ENCODE measurements at places on chromosomes 3 and 15.

DNA sequence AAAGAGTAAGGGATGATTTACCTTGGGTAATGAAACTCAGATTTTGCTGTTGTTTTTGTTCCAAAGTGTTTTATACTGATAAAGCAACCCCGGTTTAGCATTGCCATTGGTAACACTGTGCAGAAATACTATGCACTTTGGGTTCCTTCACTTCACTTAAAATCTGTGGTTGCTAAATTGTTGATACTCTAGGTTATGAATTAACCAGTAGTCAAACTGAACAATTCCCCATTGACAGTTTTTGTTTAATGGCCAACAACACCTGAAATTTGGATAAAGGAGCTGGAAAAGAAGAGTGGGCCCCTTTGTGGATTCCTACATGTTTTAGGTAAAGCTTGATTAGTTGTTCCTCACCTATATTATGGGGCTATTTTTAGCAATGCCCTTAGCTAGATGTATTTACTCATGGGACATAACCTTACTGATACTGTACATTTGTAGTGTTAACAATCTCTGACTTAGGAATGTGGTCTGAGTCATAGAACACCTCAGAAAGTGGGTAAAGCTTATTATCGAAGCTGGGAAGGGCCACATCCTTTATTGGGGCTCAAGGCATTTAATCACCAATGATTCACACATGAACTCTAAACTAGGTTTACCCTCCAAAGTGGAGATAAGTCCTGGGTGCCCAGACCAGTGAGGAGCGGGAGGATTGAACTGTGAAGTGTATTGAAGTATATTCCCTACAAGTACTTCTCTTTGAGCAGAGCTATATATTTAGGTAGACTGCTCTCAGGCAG lies 29.5 kb upstream of the THRB start:
- no peak for DNase-seq

DNA sequence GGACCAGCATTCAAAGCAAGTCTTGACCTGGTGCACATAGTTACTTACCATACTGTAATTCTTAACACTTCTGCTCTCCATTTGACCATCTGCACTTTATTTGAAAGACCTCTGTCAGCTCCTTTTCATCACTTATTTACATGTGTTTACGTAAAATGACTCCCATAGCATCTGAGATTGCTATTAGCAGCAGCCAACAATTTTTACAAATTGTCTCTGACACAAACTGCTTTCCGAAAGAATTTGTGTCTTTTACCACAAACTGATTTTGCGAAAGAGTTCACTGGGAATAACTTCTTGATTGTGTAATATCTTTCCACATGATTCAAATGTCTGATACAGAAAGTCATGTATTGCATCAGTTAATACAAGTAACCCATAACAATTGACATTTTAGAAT lies 144.1 kb upstream of the PEX5L start:
- peak; percentile 76 for DNase-seq

DNA sequence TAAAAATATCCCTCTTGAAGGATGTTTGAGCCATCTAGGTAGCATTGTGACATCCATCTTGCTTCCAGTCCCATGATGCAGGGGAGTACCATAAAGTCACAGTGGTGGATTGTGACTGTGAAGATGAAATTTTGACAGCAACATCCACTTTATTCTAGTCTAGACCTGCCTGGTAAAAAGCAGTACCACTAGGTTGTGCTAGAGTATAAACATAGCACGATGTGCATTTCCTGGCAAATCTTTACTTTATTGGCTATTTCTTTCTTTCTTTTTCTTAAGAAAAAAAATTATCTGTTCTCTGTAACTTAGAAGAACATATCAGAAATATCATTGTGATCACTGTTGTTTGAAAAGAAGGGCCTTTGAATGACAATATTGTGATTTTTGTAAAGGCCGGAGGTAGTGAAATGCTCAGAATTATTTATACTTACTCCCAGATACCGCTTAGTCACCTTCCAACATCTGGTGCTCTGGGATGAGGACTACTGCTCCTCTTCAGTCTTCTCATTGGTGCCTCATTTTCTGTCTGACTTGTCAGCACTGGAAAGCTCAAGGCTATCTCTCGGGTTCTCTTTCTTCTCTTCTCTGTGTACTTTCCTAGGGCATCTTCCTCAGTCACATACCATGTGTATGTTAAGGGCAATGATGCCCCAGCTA lies 35.6 kb downstream of the AGBL1 start:
- no peak for DNase-seq

DNA sequence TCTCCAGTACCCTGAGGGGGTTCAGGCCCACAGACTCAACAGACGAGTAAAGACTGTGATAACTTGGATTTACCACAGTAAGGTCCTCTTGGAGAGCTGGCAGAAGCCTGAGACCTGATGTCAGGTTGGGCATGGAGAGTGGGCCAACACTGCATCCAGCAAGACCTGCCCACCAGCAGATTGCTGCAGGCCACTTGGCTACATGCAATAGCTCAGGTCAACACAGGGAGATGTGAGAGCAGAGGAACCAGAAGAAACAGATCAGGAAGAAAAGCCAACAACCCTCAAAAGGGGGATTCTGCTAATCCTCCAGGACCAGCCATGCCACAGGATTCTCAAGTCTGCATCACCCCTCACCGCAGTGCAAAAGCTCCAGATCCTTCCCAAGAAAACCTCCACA lies 1.7 kb upstream of the IP6K1 start:
- no peak for DNase-seq

DNA sequence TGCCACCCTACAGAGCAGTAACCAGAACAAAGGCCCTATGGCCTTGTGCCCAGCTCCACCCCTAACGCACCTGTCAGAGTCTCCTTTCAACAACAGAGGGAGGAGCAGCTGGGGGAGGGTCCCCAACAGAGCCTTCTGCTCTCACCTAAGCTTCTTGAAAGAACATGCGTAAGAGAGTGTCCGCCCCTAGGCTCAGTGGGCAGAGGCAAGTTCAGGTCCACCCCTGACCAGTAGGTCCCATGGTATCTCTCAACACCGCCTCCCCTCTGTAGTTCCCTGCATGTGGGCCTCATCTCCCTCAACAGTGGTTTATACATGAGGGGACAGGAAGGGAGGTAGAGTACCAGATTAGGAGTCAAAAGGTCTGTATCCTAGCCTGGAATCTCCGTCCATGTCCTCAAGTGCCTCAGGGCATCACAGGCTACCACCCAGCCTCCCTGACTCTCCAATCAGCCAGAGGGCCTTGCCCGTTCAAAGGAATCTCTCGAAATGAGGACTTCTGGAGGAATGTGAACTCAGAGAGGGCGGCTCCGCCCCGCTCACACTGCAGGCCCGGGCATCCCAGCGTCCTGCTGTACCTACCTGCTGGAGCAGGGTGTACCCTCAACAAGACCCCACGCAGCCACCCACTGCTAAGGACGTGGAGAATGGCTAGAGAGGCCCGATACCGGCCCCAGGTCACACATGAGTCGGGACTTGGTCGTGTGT lies 680 bp downstream of the POC1A start:
- no peak for DNase-seq

GRCh38 chr3:142858043-142858442 lies 30.8 kb downstream of the PCOLCE2 start:
- DNase-seq = no peak

- DNase-seq = no peak
These were observed 14.6 kb upstream of the FANCD2 start for GRCh38 chr3:10011631-10012030.

- no peak for DNase-seq
These were observed 1227.8 kb downstream of the ZPLD1 start for GRCh38 chr3:103662591-103662990.

GRCh38 chr3:123157209-123157597 lies 44.5 kb upstream of the SEC22A start:
- no peak for DNase-seq

GRCh38 chr15:25401501-25401900 lies 37.3 kb downstream of the UBE3A start:
- DNase-seq = no peak

GRCh38 chr3:120102232-120102631 lies 8.0 kb upstream of the GSK3B start:
- DNase-seq = no peak

- no peak for DNase-seq
These were observed 64.5 kb upstream of the MBNL1 start for GRCh38 chr3:152204218-152204617.

DNA sequence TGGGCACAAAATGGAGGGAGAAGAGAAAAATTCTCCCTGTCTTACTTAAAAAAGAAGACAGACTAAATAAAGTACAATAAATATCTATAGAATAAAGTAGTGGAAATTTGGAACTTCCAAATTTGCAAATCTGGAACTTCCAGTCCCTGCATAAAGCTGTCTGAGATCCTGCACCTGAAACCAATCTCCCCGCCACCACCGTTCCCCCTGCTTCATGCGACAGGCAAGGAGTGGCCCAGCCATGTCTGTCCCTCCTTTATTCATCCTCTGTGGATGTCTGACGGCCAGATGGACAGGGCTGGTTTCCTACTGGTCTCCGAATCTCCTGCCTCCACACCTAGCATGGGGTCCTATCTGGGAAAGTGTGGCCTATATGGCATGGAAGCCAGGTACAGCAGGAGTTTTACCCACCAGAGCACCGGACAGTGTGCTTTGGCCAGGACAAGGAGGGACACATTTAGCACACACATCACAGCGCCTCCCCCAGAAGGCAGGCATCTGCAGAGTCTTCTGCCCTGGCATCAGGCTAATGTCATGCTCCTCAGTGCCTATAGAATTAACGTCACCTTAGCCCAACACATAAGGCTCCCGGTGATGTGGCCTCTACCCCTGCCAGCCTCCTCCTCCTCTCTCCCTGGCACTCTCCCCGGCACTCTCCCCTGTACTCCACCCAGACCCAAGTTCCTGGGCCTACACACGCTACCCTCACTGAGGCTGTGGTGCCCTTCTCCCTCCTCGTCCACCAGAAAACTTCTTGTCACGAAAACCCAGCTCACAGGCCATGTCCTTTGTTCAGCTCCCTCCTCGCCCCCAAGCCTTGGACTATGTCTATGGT lies 170.8 kb downstream of the XXYLT1 start:
- DNase-seq = no peak

GRCh38 chr3:119912220-119912619 lies 130.3 kb downstream of the NR1I2 start:
- DNase-seq = no peak

- no peak for DNase-seq
These were observed 82.5 kb downstream of the NEK11 start for GRCh38 chr3:131109156-131109555.

DNA sequence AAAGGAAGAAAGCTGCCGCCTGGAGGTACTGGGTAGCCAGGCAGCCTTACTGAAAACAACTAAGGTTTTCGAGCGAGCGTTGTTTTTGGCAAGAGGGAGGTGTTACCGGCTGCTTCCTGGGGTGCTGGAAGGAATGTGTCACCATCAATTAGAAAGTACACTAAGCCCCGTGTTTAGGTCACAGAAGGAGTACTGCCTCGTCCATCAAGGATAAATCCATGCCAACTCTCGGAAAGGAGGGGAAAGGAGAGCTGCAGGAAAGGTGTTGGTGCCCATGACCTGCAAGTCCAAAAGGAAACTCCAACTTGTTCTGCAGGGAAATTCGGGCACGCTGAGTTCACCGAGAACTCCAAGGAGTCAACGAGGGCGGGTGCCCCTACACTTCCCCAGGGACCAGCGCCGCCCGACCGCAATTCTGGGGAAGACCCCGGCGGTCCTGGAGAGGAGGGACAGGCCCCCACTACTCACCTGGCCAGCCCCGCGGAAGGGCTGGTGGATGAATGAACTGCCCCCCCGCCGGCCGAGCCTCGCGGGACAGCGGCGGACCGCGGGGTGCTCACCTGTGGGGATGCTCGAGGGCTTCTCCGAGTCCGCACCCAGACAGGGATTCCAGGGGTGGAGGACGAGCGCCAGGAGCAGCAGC lies 542 bp downstream of the PLOD2 start:
- no peak for DNase-seq

GRCh38 chr3:67654099-67654843 lies at the start of gene SUCLG2:
Gene SUCLG2, minus strand, starts transcription at chr3:67654612. Its CDS starts 26 bp downstream, at chr3:67654586.
- peak; percentile 68 for DNase-seq

DNA sequence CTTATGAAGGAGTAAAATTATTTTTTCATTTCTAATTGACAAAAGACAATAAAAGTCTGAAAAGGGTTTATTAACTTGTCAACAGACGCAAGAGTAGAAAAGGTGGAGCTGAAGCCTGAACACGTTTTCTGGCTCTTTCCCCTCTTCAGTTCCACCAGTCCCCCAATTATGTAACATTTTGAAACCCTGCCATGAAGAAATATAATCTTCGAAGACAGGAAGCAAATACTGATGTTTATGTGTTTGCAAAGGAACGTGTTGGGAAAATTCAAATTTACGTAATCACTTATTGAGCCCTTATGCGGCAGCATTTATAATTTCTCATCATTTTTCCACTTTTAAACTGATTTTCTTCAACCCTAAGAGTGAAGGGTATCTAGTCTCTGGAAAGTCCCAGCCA lies 767 bp downstream of the AP3S2 start:
- no peak for DNase-seq

GRCh38 chr3:160346511-160346910 lies 52.5 kb downstream of the IFT80 start:
- DNase-seq = no peak

- DNase-seq = no peak
These were observed 92.6 kb downstream of the CHDH start for GRCh38 chr3:53753518-53754183.

GRCh38 chr3:132432639-132433038 lies 15.3 kb downstream of the DNAJC13 start:
- no peak for DNase-seq

DNA sequence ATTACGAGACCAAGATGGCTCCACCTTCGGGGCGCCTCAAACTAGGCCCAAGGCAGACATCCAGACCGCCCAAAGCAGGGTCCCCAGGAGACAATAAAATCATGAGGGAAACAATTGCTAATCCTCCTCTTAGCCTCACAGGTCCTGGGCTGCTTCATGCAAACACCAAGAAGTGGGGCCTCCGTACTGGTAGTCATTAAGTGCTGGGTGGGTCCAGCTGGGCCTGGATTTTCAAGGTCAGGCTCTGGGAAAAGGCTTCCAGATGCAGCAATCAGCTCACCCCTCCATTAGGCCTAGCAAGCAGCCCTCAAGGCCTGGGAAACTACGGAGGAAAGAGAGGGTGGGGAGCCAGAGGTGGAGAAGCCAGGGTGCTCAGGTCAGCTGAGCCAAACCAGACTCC lies 634 bp downstream of the FBXL22 start:
- DNase-seq = no peak

DNA sequence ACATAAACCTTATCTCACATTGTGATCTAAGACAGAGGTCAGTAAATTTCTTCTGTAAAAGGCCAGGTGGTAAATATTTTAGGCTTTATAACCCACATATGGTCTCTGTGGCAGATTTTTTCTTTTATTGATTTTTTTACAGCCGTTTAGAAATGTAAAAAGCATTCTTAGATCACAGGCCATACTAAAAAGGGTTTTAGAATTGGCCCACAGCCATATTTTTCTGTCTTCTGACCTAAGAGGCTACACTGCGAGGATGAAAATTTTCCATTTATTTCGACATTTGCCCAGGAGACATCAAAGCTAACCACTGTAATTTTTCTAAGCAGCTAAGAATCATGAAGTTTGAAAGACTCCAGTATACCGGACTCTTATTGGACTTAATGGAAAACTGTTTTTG lies 377.2 kb upstream of the SGO1 start:
- no peak for DNase-seq

GRCh38 chr3:60641354-60641753 lies 609.9 kb downstream of the FHIT start:
- no peak for DNase-seq

GRCh38 chr15:66038387-66039116 lies 169.3 kb downstream of the RAB11A start:
- no peak for DNase-seq

- peak; percentile 16 for DNase-seq
These were observed 74.2 kb upstream of the BHLHE40 start for GRCh38 chr3:4904811-4905695.

GRCh38 chr3:193388361-193388760 lies 9.8 kb upstream of the ATP13A5 start:
- DNase-seq = no peak
